SIG-M5 (cell line): ENCODE measurements at places on chromosomes 16 and 17.
A peak's percentile ranks its signal among the peaks of the same experiment; 100 is the strongest.

- DNase-seq, result no peak
Observed at GRCh38 chr17:61670691-61671090, 79.7 kb upstream of the NACA2 start.

- no peak for DNase-seq
Observed at GRCh38 chr16:19809693-19810092, 75.0 kb downstream of the GPRC5B start.

DNA sequence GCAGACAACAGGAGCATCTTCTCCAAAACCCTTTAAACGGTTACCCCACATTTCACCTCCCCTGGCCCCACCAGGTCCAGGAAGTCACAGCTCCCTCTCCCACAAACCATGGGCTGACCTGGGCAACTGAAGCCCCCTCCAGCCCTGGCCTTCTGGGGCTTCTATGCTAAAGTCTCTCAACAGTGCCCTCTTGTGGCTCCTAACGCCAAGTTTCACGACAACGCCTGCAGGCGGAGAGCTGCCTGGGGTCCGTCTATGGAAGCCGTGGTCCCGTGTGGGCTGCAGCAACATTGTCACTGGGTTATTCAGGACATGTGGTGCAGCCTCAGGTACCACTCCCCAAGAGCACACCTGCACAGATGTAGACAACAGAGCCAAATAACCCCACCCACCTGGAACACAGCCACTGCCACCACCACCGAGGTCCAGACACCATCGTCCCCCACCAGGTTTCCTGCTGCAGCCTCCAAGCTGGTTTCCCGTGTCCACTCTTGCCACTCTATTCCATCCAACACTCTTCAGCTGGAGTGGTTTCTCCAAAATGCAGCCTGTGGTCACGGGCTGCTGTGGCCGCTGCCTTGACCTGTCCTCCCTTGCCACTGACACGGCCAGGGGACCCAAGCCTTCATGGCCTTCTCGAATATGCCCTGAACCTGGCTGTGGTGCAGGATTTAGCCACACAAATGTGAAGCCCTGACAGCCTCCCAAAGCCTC, 19.1 kb downstream of the C16orf95 start:
- DNase-seq, result no peak

DNA sequence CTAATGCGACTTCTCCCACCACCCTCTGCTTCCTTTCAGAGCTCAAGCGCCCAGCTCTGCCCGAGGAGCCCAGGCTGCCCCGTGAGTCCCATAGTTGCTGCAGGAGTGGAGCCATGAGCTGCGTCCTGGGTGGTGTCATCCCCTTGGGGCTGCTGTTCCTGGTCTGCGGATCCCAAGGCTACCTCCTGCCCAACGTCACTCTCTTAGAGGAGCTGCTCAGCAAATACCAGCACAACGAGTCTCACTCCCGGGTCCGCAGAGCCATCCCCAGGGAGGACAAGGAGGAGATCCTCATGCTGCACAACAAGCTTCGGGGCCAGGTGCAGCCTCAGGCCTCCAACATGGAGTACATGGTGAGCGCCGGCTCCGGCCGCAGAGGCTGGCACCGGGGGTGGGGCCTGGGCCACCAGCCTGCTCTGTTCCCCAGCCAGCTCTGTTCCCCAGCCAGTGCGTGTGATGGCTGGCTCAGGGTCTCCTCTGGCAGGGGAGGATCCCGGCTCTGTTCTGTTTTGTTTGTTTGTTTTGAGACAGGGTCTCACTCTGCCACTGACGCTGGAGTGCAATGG, 18.7 kb downstream of the CRISPLD2 start:
- no peak for DNase-seq

GRCh38 chr17:57604771-57605674, 140.1 kb downstream of the CCDC182 start:
- DNase-seq, result no peak

- no peak for DNase-seq
Observed at GRCh38 chr17:53749178-53749577, 73.5 kb upstream of the KIF2B start.

DNA sequence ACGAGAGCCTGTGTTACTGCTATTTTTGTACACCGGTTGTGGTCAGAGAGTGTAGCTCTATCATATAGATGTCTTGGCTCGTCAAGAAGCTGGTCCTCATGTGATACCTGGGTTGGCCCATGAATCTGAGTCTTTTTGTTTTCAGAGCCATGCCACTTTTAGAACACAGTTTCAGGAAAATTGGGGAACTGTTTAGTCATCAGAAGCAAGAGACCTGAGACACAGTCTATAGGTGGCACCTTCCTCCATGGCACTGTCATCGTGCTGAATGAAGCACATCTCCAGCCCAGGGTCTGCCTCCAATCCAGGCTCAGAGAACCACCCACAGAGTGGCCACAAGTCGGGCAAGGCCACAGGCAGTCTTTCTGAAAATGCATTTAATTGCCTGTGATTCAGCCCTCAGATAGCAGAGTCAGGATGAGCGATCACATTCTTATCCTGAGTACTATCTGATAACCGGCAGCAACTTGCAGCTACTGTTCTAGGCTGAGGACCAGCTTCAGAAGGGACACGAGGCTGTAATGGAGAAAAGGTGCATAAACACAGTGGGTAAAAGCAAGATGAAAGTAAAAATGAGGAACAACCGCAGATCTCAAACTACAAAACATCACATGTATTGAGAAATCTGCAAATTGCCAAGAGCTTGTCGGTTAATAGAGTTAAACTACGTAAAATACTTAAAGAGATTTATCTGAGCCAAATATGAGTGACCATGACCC, 14.2 kb upstream of the HAPSTR1 start:
- DNase-seq, result peak; percentile 24

GRCh38 chr16:65024767-65025178, 97.1 kb downstream of the CDH11 start:
- DNase-seq, result no peak

DNA sequence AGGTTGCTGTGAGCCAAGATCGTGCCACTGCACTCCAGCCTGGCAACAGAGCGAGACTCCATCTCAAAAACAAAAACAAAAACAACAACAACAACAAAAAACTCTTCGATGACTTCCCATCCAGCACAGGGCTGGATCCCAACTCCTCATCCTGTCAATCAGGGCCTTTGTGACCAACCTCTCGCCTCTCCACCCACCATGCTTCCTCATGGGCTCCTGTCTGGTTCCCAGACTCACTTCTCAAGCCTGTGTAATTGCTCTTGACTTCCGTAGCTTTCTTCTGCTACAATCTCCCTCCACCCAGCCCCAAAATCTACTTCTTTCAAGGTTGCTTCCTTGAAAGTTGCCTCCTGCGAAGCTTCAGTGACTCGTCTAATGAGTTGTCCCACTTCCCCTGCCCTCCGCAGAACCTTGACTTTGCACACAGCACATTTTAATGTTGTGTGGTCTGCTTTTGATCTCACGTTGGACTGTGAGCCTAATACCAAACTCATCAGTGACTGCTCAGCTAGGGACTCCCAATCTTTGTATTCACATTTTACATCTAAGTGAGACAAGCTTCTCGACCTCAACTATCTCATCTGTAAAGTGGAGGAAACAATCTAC, 936 bp upstream of the RASL10B start:
- no peak for DNase-seq

DNA sequence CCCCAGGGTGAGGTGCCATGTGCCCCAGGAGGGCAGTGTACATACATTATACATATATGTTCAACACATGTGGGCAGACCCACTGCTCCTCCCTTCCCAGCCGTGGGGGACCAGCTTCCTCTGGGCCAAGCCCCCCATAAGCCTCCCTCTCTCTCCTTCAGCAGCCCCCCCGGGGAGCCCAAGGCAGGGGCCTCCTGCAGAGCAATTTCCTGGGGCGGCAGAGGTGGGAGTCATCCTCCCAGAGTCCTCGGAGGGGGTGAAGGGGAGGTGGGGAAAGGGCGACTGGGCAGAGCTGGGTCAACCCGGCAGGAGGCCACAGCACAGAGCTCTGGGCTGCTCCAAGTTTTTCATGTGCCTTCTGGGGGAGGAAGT, 235.1 kb downstream of the ZNF423 start:
- no peak for DNase-seq

DNA sequence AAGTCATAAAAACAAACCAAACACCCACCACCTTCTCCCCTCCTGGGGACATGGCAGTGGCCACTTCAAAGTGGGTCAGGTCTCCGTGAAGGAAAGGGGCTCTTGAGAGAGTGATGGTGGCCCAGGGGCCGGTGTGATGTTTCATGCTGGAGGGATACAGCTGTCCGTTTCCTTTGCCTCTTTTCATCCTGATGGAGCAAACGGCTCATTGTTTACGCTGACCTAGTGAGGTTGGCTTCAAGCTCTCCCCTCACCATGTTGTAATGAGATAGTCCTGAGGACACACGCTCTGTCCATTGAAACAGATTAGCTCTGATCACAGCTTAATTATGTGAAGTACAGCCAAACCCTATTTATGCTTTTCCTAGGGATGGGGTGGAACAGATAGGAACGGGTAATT, 34.2 kb downstream of the CDH13 start:
- no peak for DNase-seq

- DNase-seq, result no peak
Observed at GRCh38 chr17:63406689-63407330, 39.3 kb downstream of the CYB561 start.

DNA sequence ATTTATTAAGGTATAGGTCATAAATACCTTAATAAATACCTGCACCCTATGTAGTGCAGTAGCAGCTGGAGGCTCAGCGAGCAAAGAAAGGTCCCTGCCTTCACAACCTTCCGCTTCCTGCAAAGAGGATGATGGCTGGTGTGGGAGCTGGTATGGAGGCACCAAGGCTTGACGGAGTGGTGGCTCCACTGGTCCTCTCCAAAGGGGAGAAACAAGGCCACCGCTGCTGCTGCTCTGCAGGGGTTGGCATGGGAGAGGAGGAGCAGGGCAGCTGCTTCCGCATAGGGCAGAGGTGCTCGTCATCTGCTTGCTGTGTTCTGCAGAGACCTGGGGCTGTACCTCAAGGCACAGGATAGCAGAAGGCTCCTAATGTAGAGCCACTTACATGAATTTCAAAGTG, 52.8 kb downstream of the NDEL1 start:
- no peak for DNase-seq

GRCh38 chr16:30967795-30968194, 10.2 kb downstream of the SETD1A start:
- no peak for DNase-seq

GRCh38 chr17:7346761-7347614, 5.0 kb upstream of the KCTD11 start:
- no peak for DNase-seq

- DNase-seq, result no peak
Observed at GRCh38 chr16:80883159-80883642, 78.8 kb upstream of the CDYL2 start.

DNA sequence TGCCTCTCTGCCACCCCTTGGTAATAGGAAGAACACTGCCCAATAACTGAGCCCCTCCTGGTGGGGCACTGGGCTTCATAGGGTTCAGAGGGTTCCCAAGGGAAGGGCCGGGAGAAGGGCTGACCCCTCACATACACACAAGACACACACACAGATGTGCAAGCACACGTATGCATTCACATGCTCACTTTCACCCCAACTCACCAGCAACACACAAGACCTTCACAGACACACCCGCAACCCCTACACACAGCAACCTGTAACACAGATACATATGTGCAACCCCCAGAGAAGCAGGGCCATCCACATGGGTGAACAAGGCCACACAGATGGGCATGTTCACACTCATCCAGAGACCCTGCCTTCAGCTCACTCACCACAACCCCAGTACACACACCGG, 225.1 kb downstream of the ZNF423 start:
- no peak for DNase-seq

GRCh38 chr17:77366206-77366557, 225.4 kb downstream of the SEC14L1 start:
- no peak for DNase-seq

DNA sequence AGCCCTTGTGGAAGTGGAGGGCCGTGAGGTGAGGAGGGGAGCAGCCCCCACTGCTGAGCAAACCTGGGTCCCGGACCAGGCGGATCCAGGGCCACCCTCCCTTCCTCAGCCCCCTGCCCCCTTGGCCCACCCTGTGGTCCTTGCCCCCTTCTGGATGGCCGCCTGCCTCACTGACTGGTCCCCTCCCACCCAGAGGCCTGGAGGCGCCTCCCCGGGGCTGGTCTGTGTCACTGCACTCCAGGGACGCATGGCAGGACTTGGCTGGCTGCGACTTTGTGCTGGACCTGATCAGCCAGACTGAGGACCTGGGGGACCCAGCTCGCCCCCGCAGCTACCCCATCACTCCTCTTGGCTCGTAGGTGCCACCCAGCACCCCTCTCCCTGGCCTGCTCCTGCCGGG, 19.2 kb upstream of the SMIM5 start:
- DNase-seq, result no peak

- no peak for DNase-seq
Observed at GRCh38 chr16:75745823-75746222, 19.5 kb upstream of the CPHXL start.

DNA sequence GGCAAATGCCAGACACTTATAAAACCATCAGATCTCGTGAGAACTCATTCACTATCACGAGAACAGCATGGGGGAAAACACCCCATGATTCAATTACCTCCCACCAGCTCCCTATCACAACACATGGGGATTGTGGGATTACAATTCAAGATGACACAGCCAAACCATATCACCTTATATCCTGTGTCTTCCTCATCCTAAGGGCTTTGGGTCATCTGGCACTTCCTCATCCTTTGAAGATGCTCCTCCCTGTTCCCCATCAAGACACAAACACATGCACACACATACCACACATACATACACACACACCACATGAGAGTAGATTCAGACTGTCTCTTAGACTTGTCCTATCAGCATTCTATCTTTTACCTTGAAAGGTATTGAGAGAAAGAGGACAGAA, 2.8 kb upstream of the PMFBP1 start:
- no peak for DNase-seq

DNA sequence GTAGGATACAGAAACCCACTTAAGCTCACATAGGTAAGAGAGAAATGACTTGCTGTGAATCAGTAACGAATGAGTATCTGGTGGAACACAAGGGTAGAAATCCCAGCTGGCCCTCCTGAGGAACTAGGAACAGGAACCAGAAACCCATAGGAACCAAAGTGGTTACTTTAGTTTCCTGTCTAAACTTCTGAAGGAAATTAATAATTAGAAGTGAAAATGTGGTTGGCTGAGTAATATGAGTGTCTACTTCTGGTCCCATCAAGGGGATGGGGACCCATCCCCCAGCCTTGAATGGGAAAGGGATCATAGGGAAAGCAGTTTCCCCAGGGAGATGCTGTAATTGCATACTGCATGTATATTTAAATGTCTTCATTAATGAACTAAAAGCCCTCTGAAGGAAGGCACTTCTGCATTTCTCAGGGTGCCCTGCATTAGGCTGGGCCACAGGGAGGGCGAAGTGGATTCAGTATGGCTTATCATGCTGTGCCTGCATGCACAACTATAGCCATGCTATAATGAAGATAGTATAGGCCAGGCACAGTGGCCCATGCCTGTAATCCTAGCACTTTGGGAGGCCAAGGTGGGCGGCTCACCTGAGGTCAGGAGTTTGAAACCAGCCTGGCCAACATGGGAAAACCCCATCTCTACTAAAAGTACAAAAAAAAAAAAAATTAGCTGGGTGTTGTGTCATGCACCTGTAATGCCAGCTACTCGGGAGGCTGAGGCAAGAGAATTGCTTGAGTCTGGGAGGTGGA, 45.6 kb downstream of the CYB5B start:
- DNase-seq, result no peak

GRCh38 chr16:89899879-89900481, 18.7 kb upstream of the MC1R start:
- no peak for DNase-seq
